ENCODE measurements at places on chromosomes 1 and 21. TPM values are rescaled to one million over a fixed set of nuclear protein-coding genes. Genes with fewer than 3 reads are reported as not detected.

Gene FYB2
- total RNA-seq, result 0.87 TPM

Gene STMN1
- total RNA-seq, result 50.7 TPM

Gene SPRR4
- total RNA-seq, result not detected

Gene A3GALT2
- not detected for total RNA-seq

Gene OR2T2
- total RNA-seq, result not detected

Gene LPGAT1
- total RNA-seq, result 38.9 TPM

DNA sequence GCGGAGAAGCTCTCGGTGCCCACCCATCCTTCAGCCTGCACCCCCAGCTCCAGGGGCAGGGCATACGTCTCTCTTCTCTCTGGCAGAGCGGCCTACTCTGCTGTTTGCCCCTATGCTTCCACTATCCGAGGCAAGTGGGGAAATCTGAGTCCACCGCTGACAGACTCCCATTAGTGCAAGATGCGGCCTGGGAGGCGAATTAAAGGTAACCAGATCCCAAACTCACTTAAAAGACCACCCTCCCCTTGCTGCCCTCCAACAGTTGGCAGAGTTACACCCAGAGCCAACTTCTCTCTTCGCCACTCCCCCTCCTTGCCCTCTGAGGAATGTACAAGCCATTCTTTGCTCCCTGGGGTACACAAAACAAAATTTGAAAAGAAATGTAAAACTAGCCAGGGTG is 6.4 kb downstream of the FOXD3 start:
- peaks cover 99% of the 10 kb centered on the region for H3K27me3 ChIP-seq
- no peak overlapping the region for H3K4me3 ChIP-seq
- H3K27ac ChIP-seq, result no peak overlapping the region
- no peaks in the 10 kb centered on the region for H3K4me1 ChIP-seq
- DNase-seq, result no peak

DNA sequence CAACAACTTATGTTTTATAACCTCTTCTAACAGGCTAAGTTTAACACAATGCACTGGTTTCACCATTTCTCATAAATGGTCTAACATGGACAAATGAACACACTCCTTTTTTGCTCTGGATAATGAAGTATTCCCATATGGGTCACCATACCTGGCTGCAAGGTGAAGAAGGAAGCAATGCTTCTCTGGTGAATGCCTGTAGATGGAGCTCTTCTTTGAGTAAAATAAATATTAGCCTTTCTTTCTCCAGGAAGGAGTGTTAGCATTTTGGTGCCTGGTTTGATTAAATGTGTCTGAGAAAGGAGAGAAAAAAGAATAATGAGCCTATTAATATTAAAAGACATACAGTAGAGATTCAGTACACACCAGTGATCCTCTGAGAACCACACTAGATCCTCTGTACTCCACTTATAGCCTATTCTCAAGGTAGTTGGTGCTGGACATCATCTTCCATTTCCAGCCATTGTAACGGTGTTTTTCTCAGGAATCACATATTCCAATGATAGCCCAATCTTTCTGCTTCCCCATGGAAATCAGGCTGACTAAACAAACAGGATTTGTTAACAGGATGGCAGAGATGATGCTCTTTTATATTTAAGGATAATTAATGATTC is 17.6 kb downstream of the MTFR1L start:
- H3K27me3 ChIP-seq, result no peaks in the 10 kb centered on the region
- H3K4me1 ChIP-seq, result no peaks in the 10 kb centered on the region
- no peak overlapping the region for H3K4me3 ChIP-seq

DNA sequence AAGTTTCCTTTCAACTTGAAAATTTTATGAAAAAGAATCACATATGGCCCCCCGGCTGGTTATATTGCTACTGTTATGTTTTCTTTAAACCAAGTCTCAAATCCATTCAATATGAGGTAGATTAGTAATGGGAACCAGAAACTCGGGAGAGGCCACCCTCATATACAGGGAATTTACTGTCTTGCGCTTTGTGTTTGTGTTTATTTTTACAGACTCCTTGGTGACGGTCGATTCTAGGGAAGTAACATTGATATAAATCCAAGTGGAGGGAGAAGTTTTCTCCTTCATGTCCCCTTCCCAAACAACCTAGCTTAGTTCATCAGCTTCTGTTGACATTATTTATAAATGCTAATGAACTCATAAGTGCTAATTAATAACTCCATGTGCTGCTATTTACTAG is 163.5 kb upstream of the LMO4 start:
- no peaks in the 10 kb centered on the region for H3K27me3 ChIP-seq
- H3K27ac ChIP-seq, result no peak overlapping the region
- H3K36me3 ChIP-seq, result no peaks in the 10 kb centered on the region
- no peaks in the 10 kb centered on the region for H3K4me1 ChIP-seq

GRCh38 chr1:89358287-89358893 is 5.5 kb upstream of the GBP6 start:
- no peak overlapping the region for H3K4me3 ChIP-seq
- DNase-seq, result peak; percentile 37
- H3K27ac ChIP-seq, result no peak overlapping the region
- H3K4me1 ChIP-seq, result peaks cover 18% of the 10 kb centered on the region
- no peaks in the 10 kb centered on the region for H3K36me3 ChIP-seq

DNA sequence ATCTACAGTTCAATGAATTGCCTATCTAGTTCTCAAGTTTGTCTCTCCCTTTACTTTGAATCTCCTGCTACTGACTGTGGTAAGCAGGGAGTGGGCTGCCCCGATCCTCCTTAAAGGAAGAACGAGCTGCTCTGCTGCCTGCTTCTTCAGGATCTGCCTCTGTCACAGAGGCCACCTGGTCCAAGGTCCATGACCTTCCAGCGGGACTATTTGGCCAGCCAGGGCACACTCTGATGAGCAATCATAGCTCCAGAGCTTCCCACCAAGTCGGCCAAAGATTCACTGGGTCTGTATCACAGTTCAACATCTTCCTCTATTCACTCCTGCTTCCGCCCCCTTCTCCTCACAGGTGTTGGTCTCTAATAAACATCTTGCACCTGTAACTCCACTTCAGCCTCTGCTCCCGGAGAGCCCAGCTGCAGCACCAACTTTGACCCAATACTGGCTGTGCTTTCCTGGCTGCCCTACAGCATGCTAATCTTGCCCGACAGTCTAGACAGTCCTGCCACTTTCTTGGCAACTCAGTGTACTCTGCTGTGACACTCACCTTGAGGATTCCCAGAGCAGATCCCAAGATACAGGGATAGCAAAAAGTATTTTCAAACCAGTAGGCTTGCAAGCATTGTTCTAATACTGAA is 16.9 kb upstream of the MAP10 start:
- DNase-seq, result no peak
- H3K4me3 ChIP-seq, result no peak overlapping the region
- H3K27me3 ChIP-seq, result no peaks in the 10 kb centered on the region
- no peaks in the 10 kb centered on the region for H3K36me3 ChIP-seq

GRCh38 chr1:183989078-183989577 is 48.4 kb downstream of the COLGALT2 start:
- H3K36me3 ChIP-seq, result no peaks in the 10 kb centered on the region
- no peak overlapping the region for H3K4me3 ChIP-seq
- DNase-seq, result no peak
- no peak overlapping the region for H3K27ac ChIP-seq
- H3K4me1 ChIP-seq, result no peaks in the 10 kb centered on the region

GRCh38 chr1:228998179-228998578 is 262.9 kb downstream of the RHOU start:
- no peaks in the 10 kb centered on the region for H3K4me1 ChIP-seq
- no peak overlapping the region for H3K4me3 ChIP-seq
- H3K36me3 ChIP-seq, result no peaks in the 10 kb centered on the region

DNA sequence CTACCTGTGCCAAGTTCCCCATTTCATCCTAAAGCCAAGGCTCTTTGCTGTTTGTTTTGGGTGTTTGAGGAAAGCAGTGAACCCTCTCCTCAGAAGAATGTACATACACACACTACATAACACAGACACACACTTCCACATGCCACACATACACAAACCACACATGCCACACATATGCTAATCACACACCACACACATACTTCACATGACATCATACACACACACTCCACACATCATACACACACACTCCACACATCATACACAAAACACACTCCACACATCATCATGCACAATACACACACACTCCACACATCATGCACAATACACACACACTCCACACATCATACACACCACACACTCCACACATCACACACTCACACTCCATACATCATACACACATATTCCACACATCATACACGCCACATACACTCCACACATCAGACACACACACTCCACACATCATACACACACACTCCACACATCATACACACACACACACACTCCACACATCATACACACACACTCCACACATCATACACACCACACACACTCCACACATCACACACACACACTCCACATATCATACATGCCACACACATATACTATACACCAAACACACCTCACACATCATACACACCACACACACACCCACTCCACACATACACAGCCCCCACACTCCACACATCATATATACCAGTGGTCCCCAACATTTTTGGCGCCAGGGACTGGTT is 22.7 kb upstream of the ZNF436 start:
- DNase-seq, result no peak
- H3K4me3 ChIP-seq, result no peak overlapping the region
- H3K36me3 ChIP-seq, result no peaks in the 10 kb centered on the region
- peaks cover 14% of the 10 kb centered on the region for H3K4me1 ChIP-seq

DNA sequence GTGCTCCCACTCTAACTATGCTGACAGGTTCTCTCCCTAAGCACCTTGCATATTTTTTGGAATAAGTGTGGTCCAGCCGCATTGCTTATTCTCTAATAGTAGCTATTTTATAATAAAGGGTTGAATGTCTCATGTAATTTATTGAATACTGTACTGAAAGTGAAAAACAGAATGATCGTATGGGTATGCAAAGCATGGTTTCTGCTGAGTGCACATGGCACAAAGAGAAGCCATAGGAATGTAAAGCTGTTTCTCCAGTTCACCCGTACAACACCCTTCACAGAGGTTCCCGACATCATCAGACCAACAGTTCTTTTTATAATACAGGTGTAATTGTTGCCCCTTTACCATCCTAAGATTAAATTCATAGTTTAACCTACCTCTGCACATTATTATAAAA is 8.9 kb upstream of the HAO2 start:
- no peaks in the 10 kb centered on the region for H3K4me1 ChIP-seq
- H3K36me3 ChIP-seq, result no peaks in the 10 kb centered on the region
- H3K27me3 ChIP-seq, result no peaks in the 10 kb centered on the region
- H3K27ac ChIP-seq, result no peak overlapping the region

- no peaks in the 10 kb centered on the region for H3K27me3 ChIP-seq
- H3K36me3 ChIP-seq, result no peaks in the 10 kb centered on the region
- H3K27ac ChIP-seq, result no peak overlapping the region
- H3K4me3 ChIP-seq, result no peak overlapping the region
Observed at GRCh38 chr1:62131093-62131725, 63.4 kb upstream of the L1TD1 start.

DNA sequence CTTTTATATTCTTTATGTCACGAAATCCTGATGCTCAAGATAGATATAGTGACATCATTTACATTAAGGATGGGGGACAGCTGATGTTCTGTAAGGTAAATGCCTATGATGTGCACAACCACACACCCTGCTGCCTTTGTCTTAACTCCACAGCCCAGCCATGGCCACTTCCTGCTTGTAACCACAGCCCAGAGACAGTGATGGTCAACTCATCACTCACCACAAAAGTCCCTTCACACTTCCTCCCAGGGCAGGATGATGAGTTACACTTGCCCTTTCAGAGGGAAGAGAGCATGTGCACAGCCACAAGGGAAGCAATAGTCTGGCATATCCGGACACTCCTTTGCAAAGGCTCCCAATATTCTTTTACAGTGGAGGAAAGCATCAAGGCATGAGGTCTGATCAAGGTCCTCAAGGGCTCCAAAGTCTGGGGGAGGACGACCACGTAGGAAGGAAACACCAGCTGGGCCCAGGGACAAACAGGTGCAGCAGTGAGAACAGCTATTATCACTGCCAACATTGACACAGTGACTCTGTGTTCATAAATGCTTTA is 53.8 kb downstream of the PLPP3 start:
- no peak for DNase-seq
- H3K27ac ChIP-seq, result peak overlapping the region; percentile 62
- no peak overlapping the region for H3K4me3 ChIP-seq

GRCh38 chr1:53532377-53532776 is 73.2 kb downstream of the DMRTB1 start:
- no peak for DNase-seq
- H3K4me3 ChIP-seq, result no peak overlapping the region
- no peak overlapping the region for H3K27ac ChIP-seq
- no peaks in the 10 kb centered on the region for H3K27me3 ChIP-seq

- no peak overlapping the region for H3K4me3 ChIP-seq
- no peaks in the 10 kb centered on the region for H3K27me3 ChIP-seq
- H3K27ac ChIP-seq, result peak overlapping the region; percentile 65
- DNase-seq, result no peak
- no peaks in the 10 kb centered on the region for H3K36me3 ChIP-seq
- peaks cover 36% of the 10 kb centered on the region for H3K4me1 ChIP-seq
Observed at GRCh38 chr1:151940541-151940940, 31.2 kb upstream of the THEM4 start.

DNA sequence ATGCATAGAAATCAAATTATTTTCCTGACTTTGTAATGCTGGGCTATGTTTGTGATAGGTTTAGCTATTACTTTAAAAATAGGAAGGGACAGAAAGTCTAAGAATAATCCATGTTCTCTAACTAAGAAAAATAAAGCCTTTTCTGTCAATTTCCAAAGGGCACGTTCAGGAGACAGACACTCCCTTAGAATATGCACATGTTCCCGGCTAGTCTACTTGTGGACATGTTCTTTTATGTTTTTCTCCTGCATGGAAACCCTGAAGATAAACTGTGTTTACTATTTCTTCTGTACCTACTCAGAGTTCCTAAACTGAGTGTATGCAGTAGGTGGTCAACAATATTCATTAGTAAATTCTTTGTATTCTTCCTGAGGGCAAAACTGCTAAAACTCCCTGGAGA is 12.5 kb downstream of the PSMB4 start:
- no peak for DNase-seq
- H3K27ac ChIP-seq, result no peak overlapping the region
- H3K4me1 ChIP-seq, result no peaks in the 10 kb centered on the region
- peaks cover 3% of the 10 kb centered on the region for H3K36me3 ChIP-seq

- DNase-seq, result no peak
- H3K27me3 ChIP-seq, result no peaks in the 10 kb centered on the region
- H3K27ac ChIP-seq, result peak overlapping the region; percentile 13
- H3K4me3 ChIP-seq, result no peak overlapping the region
- peaks cover under 1% of the 10 kb centered on the region for H3K4me1 ChIP-seq
- no peaks in the 10 kb centered on the region for H3K36me3 ChIP-seq
Observed at GRCh38 chr1:200296091-200296661, 113.7 kb downstream of the ZNF281 start.

GRCh38 chr1:81877940-81878339 is 77.2 kb downstream of the ADGRL2 start:
- no peaks in the 10 kb centered on the region for H3K36me3 ChIP-seq
- H3K4me1 ChIP-seq, result peaks cover 19% of the 10 kb centered on the region
- H3K4me3 ChIP-seq, result no peak overlapping the region
- no peaks in the 10 kb centered on the region for H3K27me3 ChIP-seq
